ENCODE measurements at places on chromosomes 7 and 10.

DNA sequence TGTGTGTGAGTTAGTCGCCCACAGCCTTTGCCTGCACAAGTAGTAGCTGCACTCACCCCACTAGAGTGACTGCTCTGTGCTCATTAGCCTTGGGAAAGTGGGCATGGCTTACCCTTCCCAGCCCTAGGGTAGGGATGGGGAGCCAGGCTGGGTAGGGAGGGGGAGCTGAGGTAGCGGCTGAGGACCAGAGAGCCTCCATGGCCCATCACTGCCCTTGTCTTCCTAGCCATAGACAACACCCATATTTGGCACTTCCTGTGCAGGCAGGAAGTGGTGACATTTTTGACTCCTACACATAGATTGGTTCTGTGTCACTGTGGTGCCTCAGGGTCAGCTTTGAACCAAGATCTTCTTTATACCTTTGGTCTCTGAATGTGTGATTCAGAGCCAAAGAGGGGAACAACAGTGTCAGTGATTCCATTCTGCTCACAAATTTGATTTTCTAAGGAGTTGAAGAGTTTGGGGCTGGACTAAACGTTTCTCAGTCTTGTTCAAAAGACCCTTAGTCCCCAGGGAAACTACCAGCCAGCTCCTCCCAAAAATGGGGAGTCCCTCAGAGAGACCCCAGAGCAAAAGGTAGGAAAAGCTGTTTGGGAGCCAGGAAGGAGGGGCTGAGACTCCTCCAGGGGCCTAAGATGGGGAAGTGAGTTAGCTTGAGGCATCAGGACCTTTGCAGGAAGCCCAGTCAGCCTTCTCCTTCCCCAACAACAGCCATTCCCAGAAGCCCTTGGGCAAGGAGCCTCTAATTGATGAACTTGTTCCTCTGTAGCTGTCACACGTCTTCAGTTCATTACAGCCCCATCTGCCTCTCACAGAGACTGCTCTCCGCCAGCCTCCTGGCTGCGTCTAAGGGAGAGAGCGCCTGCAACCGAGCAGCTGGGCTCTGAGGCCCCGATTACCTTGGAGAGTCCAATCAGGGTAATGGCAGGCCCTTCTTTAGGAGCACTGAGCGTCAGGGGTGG is 135.0 kb downstream of the CDH23 start:
- DNase-seq = no peak

DNA sequence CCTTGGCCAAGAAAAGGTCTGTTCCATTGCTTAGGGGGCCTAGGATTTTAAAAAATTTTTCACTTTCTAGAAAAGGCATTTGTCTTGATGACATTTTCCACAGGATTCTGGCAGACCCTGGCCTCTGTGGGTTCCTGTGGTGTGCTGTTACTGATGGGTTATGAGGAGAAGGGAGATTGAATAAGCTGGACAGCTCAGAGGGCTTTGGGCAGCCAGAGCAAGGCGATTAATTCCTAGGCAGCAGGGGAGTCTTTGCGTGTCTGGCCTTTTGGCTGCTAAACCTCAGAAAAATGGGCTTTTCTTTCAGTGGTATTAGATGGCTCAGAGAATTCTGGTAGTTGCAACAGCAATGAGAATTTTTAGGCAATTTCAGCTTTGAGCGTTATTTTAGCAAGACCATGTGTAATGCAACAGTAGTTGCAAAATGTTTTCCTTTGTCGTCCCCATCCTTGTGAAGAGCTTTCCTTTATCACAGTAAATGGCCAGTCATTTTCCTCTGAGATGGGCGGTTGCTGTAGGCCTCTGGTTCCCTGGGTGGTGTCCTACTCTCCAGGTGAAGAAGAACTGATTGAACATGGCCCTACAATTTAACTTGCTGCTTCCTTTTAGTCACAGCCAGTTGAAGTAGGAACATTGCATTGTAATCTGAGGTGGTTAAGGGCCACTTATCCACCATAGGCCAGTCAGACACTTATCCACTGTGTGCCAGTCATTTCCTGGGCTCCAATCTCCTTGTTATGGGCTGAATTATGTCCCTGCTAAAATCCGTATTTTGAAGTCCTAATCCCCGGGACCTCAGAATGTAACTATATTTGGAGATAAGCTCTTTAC is 43.2 kb downstream of the SH2D4B start:
- DNase-seq = no peak

- DNase-seq = no peak
These were observed 46.0 kb downstream of the FOXK1 start for GRCh38 chr7:4727914-4728705.

DNA sequence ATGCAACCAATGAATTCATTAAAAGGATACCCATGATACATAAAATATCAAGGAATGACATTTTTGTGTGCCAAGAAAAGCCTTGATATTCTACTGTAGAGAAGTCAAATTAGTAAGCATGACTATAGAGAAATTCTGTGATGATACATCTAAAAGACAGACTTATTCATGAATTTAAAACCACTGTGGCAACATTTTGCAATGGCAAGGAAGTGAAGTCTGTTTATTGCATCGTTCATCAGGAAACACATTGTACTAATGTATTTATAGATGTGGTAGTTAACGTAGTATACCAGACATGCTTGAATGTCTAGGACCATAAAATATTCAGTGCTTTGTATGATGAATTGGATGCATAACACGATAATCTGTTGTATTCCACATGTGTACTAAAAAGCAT is 9.3 kb upstream of the CLEC5A start:
- no peak for DNase-seq

GRCh38 chr7:101985903-101986734 is 168.7 kb downstream of the CUX1 start:
- DNase-seq = no peak

- DNase-seq = no peak
These were observed 47.0 kb upstream of the ELMO1 start for GRCh38 chr7:37495574-37496184.

- no peak for DNase-seq
These were observed 631.8 kb downstream of the NRG3 start for GRCh38 chr10:82506680-82507376.

GRCh38 chr7:77239471-77239870 is 39.9 kb upstream of the FGL2 start:
- no peak for DNase-seq

Measured in anterior cingulate cortex (tissue), 58 donors.